ENCODE measurements at places on chromosomes 2 and 18.

DNA sequence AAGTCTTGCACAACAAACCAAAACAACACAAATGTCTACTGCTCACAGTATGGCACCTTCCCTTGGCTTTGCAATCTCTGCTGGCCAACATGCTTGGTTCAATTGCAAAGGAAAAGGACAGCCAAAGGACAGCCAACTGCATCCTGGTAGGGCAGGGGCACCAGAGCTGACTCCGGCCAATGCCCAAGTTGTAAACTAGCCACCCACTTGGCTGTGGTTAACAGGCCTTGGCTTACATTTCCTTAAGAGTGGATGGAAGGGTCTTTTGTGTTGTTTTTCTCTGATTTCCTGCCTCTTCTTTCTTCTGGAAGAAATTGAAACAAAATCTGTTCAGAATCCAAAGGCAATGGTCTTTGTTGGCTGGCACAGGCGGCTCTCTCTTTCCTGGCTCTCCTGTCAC lies 119.1 kb upstream of the TRIB2 start:
- no peak for DNase-seq

- no peak for DNase-seq
Observed at GRCh38 chr2:2850218-2850755, 519.2 kb upstream of the MYT1L start.

- no peak for DNase-seq
Observed at GRCh38 chr2:6812857-6813530, 52.7 kb downstream of the CMPK2 start.

GRCh38 chr18:29512203-29512602 lies 1335.3 kb upstream of the CDH2 start:
- no peak for DNase-seq

GRCh38 chr2:201414099-201415023 lies 36.9 kb downstream of the TRAK2 start:
- no peak for DNase-seq

DNA sequence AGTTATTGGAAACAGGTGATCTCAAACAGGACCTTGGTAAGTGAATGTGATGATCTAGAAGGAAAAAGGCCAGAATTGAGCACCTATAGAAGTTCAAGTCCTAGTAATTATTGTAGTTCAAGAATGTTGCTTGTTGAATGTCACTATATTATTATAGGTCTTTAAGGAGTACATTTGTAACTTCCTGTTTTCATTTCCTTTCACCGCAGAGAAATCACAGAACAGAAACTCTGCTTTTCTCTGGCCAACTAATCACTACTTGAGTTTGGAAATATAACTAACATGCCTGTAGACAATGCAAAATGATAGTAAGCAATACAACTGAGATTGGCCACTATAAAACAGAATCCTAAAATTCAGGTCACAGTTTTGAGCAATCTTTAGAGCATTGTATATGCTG lies 61.8 kb upstream of the EFEMP1 start:
- DNase-seq, result no peak

- DNase-seq, result no peak
Observed at GRCh38 chr2:191965733-191966132, 118.8 kb upstream of the CAVIN2 start.

DNA sequence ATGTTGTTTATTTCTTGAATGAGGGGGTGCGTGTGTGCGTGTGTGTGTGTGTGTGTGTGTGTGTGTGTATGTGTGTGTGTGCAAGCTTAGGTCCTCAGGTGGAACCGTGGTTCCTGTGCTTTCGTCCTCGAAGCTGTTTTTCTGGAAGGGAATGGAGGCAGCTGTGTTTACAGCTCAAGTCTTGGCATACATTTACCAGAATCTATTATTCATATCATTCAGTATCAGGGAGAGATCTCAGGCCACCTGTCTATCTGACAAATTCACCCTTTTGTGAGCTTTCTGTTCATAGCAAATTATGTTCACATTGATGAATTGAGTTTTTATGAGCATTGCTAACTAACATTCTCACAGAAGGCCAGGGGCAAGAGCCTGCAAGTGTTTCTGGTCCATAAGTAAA lies 550.4 kb downstream of the ARHGAP15 start:
- DNase-seq, result no peak

GRCh38 chr2:45260946-45261345 lies 251.7 kb upstream of the SIX2 start:
- DNase-seq, result no peak

DNA sequence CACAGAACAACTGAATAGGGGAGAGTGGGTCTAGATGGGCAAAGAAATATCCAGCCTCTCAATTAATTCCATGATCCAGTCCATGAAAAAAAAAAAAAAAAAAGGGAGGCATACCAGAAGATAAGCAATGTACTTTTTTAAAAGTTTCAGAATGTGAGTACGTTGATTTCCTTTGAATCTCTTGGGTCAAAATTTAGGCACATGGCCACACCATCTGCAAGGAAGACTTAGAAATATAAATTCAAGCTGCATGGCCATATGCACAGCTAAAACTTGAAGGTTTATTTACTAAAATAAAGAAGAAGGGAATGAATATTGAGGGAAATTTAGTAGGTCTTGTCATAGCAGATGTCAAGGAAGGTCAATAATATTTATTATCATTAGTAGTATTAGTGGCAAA lies 286.5 kb upstream of the CDH7 start:
- no peak for DNase-seq

DNA sequence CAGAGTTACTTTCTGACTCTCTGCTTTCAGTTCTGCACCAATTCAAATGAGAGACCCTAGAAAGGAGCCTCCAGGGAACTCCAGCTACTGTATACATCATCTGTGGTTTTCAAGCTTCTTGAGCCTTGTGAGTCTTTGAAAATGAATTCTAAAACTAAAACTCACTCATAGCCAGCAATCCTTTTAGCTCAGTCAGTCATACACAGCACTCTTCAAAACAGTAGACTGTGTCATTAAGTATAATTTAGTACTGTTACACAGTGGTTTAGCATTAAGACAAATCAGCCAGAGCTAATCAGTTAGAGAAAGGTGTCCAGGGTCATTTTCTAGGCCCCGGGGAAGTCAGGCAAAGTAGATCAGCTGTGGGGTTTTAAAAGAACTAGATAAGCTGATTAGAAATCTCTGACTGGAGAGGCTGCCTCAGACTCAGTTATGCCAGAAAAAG lies 322.1 kb upstream of the THUMPD2 start:
- DNase-seq, result no peak

DNA sequence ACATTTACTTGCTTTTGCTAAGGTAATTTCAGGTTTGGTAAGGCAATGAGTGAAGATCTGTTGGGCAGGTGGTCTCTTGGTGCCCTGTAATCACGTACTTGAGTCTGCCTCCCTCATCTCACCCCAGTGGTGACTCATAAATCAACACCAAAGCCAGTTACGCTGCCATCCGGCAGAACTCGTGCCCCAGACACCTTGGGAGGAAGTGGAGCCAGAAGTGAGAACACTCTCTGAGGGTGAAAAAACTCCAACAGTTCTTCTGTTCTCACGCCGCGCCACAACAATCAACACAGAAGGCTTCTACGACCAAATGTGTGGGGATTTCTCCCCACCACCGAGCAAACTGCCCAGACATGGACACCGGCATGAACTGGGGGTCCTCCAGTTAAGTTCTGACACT lies 206.2 kb downstream of the ARL4C start:
- no peak for DNase-seq

GRCh38 chr2:231621051-231621879 lies 28.6 kb downstream of the TEX44 start:
- DNase-seq, result no peak

DNA sequence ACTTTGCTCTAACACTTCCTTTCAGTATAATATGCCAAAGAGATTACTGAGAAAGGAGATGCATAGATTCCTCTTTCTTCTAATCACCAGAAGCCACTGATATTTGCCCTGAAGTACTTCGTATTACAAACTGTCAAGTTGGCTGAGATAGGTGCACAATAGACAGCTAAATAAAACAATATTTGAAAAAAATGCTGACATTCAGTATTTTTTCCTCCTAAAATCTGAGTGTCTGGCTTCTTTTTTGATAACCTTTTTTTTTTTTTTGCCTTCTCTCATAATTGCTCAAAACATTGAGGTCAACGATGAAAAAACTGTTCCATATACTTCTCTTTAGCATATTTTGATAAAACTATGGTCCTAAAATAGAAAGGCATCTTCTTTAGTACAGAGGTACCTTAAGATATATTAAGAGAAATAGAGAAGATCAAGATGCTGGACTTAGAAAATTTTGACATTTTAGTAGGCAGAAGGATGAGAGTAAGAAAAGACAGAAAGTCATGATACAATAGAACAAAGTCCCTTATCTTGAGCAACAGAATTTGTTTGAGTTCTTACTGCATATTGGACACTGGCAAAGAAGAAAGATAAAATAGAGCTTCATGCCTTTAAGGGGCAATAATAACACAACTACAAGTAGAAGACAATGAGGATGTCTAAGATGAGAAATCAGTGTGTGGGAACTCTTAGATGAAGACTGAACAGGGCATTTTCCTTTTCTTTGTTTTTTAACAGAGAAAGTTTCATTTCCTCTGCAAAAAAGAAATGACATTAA lies 220.7 kb downstream of the PTH2R start:
- DNase-seq, result no peak

GRCh38 chr2:176161825-176162626 lies 4.9 kb downstream of the HOXD3 start:
- no peak for DNase-seq

- DNase-seq, result no peak
Observed at GRCh38 chr2:58107803-58108710, 61.5 kb downstream of the VRK2 start.

- no peak for DNase-seq
Observed at GRCh38 chr2:162422894-162423293, 79.0 kb downstream of the GCA start.

GRCh38 chr2:190340369-190340768 lies 3.0 kb upstream of the INPP1 start:
- peak; percentile 13 for DNase-seq

DNA sequence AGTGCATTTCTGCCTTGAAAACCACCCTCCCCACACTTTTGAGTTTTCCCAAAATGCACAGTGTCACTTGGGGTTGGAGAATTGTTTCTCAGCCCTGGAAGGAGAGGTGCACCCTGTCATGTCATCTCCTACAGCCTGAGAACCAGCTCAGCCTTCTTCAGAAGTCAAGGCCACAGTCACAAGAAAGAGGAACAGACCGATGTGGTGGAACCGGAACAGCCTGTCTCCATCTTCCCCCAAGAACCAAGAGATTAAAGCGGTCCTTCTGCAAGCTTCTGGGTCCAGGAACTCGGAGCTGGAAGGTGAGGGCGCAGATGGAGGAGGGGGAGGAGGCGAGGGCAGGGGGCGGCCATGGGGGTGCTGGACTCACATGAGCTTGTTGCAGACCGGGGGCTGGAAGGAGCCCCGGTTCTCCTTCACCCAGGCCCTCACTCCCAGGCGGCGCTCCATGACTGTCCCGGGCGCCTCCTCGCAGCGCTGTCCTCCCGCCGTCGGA lies 248 bp downstream of the HAAO start:
- DNase-seq, result no peak

DNA sequence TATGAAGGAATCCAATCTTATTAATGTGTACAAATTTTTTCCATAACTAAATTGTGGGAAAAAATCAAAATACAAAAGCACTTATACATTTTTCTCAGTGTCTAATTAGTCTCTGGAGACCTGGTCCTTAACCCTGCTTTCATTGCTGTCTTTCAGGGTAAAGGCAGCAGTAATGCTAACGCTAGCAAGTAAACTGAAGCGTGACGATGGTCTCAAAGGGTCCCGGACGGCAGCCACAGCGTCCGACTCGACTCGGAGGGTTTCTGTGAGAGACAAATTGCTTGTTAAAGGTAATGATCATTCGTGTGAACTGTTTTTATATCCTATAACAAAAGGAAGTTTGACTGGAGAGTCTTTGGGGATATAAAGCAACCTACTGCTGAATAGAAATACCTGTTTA lies 6.1 kb downstream of the UBE2F start:
- no peak for DNase-seq

- DNase-seq, result no peak
Observed at GRCh38 chr2:10036095-10036884, 7.1 kb upstream of the KLF11 start.

- DNase-seq, result no peak
Observed at GRCh38 chr2:25398534-25398933, 56.8 kb upstream of the DNMT3A start.

- no peak for DNase-seq
Observed at GRCh38 chr2:120516679-120517314, 170.9 kb downstream of the INHBB start.

- no peak for DNase-seq
Observed at GRCh38 chr18:45538444-45538843, 76.8 kb upstream of the SLC14A2 start.

DNA sequence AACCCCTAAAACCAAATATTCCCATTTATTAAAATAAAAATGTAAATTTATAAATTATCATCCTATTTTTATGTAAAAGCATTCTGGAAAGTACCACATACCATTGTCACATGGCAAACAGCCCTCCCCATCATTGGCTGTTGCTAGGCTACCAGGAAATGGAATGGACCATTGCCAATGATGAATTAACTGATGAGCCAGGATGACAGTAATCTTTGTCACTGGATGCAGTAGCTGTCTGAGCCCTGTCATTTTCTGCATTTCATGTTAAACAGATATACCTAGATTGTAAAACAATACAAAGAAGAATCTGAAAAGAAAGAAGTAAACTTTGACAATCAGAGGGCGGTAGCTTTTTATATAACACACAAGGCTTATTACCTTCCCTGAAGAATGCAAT lies 641.4 kb downstream of the BCL11A start:
- DNase-seq, result no peak

DNA sequence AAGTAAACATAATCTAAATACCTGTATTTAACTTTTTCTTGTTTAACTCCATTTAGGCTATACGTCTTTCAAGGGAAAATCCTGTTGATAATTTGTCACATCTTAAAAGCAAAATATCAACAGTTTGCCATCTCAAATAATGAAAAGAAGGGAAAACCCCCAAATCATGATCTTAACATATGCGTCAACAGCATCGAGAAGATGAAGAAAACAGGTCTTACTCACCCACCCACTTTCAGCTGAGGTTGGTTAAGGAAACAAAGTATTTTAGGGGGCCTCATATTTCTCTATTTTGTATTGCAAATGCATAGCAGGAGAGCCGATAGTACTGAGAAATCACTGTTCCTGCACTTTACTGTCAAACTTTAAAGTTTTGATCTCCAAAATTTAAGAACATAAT lies 143.1 kb upstream of the COPS8 start:
- no peak for DNase-seq

GRCh38 chr18:21331065-21331464 lies 89.0 kb downstream of the GREB1L start:
- DNase-seq, result no peak

GRCh38 chr2:198717451-198717850 lies 740.3 kb downstream of the SATB2 start:
- no peak for DNase-seq

- no peak for DNase-seq
Observed at GRCh38 chr2:70830366-70830765, 5.2 kb downstream of the CD207 start.

- no peak for DNase-seq
Observed at GRCh38 chr2:21318263-21318662, 194.5 kb downstream of the TDRD15 start.

DNA sequence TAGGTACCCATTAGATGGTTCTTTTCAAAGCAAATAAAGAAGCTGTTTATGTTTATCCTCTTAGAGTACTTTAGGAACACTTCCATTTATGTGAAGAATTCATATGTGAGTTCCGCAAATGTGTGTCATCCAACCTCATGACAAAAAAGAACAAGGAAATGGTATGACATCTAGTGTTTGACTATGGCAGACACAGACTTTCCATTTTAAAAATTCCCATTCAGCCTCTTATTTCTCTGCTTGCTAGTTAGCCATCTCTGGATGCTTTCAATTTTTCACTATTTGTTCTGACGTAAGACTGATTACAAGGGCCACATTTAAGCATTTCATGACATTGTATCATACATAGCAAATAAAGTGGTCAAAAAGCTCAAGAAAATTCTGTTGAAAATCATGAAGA lies 103.0 kb downstream of the ZAP70 start:
- no peak for DNase-seq
